ENCODE measurements at places on chromosomes 2 and 18.

DNA sequence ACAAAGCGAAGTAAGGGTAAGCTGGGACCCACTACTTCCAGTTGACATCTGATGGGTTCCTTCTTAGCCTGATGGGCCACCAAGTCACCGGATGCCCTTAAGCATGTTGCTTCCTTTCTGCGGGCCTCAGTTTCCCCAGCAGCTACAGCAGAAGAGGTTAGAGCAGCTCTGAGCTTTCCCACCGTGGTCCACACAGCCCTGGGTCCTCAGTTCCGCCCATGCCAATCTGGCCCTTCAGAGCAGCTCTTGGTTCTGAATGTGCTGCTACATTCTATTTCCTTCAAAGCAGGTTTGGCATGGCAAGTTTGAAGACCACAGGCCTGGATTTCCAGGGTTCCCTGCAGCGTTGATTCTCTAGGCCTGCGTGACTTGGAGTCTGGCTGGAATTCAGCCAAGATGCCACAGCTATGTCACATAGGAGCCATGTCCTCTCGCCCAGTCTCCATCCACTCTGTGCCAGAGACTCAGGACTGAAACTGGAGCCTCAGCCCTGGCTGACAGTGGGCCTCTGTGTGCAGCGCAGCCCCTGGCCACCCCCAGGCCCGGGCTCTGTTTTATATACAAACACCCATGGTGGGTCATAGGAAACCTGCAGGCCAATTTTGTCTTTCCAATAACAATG is 79.6 kb downstream of the TFCP2L1 start:
- DNase-seq, result no peak

GRCh38 chr2:28390746-28391563 is 1.7 kb upstream of the FOSL2 start:
- no peak for DNase-seq

- no peak for DNase-seq
These were observed 27.7 kb upstream of the IER3IP1 start for GRCh38 chr18:47203626-47204464.

GRCh38 chr2:8288206-8288605 is 393.6 kb upstream of the ID2 start:
- no peak for DNase-seq

GRCh38 chr18:45627204-45627526 is 11.9 kb downstream of the SLC14A2 start:
- DNase-seq, result peak; percentile 1

DNA sequence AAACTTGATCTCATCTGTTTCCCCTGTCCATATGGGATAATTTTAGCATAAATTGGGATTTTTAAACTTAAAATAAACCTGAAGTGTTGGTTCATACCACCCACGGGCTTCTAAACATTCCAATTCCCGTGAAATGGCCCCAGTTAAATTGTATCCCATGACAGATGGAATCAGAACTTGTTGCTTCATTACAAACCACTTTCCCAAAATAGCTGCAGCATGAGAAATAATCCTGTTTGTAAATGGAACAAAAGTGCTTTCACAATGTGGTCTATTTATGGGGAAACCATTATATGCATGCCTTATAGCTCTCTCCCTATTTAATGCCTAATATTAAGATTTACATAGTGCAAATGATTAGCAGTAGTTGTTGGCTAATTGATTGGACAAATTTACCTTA is 15.9 kb downstream of the SCG2 start:
- no peak for DNase-seq

DNA sequence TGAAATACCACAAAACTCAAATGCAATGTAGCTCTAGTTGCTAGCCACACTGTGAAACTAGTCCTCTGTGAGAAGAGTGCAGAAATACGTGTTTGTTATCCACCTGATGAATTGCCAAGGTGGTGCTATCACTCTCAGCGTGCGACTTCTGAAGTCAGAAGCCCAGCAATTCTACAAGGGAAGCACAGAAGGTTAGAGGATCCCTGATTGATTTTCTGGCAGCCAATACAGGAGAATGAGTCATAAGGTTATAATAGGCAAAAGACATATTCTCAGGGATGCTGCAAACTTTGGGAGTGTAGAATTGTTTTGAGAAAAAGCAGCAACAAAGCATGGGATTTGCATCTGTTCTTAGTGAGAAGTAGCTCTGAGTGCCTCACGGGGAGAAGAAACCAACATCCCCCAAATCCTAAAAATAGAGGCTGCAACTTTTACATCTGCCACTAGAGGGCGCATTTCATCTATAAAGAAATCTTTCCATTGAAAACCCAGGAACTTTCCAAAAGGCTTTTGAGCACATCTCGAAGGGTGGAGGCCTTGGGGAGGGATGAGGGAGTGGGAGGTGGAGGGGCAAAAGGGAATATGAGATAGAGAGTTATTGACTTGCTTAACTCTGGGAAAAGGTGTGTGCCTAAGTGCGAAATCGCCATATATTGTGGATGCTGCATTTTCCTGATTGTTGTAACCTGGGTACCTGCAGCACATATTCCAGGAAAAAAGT is 78.0 kb downstream of the TMEM182 start:
- no peak for DNase-seq

GRCh38 chr2:128261245-128262128 is 57.2 kb downstream of the HS6ST1 start:
- DNase-seq, result no peak

DNA sequence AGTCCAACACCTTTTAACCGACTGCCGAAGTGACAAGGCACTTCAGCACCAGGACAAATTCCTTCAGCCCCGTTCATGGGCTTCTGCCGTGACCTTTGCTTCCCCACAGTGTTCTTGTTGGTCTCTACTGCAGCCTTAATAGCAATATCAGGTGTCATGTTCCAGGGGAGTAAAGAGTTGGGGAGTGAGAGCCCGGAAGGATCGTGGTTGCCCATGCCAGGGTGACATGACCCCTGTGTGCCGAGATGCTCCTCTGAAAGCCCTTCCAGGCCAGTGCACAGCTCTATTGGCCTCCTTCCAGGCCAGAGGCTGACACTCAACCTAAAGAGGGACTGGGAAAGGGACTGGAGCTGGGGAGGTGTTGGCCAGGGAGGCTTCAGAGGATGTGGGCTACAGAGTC is 279.2 kb downstream of the CYRIA start:
- no peak for DNase-seq

GRCh38 chr2:235706506-235706905 is 212.7 kb downstream of the AGAP1 start:
- no peak for DNase-seq

GRCh38 chr2:132282911-132283310 is 121.2 kb upstream of the ANKRD30BL start:
- DNase-seq, result no peak

DNA sequence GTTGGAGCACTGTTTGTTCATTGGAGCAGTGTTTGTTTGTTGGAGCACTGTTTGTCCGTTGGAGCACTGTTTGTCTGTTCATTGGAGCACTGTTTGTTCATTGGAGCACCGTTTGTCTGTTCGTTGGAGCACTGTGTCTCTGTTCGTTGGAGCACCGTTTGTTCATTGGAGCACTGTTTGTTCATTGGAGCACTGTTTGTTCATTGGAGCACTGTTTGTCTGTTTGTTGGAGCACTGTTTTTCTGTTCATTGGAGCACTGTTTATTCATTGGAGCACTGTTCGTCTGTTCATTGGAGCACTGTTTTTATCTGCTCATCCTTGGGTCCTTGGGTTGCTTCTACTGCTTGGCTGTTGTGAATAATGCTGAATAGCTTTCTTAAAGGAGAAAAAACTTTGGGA is 74.7 kb downstream of the ZNF407 start:
- DNase-seq, result no peak

GRCh38 chr2:55048508-55049042 is 1.7 kb downstream of the RTN4 start:
- no peak for DNase-seq

GRCh38 chr18:38406607-38407006 is 841.0 kb upstream of the CELF4 start:
- no peak for DNase-seq

DNA sequence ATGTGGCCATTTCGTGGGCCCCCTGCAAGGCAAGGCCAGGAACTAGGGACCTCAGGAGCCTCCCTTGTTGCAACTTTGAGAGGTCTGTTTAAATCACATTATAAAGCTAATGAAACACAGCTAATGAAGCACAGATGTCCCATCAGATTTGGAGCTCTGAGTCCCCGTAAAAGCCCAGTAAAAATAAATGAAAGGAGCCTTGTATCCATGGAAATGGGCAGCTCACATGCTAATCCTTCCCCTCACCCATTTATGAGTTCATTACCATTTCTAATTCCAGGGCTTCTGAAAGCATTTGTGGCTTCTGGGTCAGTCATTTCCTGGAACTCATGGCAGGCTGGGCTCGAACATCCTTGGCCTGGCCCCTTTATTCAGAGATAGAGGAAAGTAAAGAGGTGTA is 274.8 kb downstream of the SS18 start:
- DNase-seq, result no peak

- DNase-seq, result no peak
These were observed 1067.4 kb downstream of the CNTNAP5 start for GRCh38 chr2:125092276-125093009.

DNA sequence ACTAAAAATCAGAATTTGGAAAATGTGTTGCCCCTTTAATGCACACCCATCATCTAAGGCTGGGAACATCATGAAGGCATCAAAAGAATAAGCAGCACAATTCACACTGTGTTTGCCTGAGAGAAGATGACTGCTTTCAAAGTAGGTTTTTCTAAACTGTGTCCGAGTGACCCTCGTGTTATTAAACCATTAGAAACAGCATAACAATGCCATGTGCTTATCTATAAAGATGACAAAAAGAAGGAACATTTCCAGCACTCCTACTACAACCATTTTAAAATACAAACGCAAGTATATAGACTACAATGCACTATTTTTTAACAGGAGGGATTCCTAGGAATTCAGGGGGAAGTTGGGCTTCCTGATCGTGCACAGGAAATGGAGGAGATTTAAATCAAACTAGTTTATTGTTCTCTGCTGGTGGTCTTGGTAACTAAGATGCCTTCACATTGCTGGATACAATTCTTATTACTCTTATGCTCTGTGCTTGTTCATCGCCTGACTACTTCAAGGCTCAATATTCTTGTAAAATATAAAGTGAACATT is 305.9 kb upstream of the CCDC68 start:
- no peak for DNase-seq

DNA sequence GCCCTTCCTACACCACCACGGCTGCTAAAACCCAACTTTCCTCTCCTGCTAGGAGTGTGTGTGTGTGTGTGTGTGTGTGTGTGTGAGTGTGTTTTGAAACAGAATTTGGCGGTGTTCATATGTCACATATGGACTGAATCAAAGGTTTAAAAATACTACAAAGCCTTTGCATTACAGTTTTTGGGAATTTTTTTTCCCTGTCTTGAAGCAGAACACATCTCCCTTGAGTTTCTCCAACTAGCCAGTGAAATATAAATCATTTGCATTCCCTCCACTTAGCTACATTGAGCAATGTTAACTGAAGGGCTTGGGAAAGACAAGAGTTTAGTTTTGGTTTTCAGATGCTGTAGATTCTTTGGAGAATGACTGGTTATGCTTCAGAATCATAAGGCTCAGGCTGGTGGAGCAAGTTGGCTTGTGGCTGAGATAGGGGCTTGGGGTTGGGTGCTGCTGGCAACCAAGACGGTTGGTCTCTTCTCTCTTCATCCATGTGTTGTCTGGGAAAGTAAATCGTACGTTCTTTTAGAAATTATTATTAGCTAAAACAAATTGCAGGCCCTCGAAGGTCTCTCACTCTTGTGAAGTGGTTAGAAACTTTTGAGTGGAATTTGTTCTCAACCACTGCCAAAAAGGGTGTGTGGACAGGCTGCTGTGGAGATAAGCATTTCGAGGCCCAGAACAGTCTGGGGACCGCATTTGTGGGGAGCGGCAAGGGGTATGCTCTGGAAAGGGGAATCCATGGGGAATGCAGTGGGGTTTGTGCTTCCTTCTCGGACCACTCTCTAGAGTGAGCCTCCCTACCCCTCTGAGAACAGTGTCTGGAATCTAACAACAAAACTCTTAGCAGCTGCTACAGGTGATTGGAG is 1.4 kb downstream of the NRP2 start:
- no peak for DNase-seq

- DNase-seq, result no peak
These were observed 13.5 kb upstream of the PRSS56 start for GRCh38 chr2:232506709-232507108.

GRCh38 chr2:39059366-39059952 is 61.4 kb downstream of the SOS1 start:
- DNase-seq, result no peak

DNA sequence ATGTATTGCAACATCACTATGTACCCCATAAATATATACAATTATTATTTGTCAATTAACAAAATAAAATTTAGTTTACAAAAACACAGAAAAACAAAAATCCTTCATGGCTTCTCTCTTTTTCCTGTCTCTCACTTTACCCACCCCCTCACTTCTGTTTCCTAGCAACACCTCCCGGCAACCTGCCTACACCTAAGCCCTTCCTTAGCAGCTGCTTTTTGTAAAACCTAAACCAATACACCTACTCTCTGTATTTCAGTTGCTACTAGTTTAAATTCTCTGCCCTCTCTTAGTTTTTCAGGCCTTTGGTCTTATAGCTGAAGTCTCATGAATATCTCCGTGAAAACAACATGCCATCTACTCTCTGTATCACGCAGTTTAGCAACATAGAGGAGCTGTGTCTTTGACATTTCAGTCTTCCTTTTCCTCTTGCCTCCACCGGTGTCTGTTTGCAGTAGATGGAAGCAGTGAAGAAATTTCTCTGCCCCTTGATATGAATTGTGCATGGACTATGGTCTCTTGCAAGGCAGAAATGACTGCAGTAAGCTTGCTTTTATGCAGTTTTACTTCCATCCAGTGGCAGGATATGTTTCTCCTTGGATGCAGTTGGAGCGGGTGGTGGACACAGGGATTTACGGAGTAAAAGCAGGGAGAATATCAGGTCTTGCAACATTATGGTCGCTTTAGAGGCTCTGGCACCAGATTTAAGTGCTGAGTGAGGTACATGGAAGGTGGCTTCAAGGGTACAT is 42.0 kb upstream of the ZDBF2 start:
- DNase-seq, result no peak

- DNase-seq, result no peak
These were observed 137.6 kb downstream of the ATL2 start for GRCh38 chr2:38239452-38239851.

- no peak for DNase-seq
These were observed 829.0 kb upstream of the SALL3 start for GRCh38 chr18:78150590-78150989.

DNA sequence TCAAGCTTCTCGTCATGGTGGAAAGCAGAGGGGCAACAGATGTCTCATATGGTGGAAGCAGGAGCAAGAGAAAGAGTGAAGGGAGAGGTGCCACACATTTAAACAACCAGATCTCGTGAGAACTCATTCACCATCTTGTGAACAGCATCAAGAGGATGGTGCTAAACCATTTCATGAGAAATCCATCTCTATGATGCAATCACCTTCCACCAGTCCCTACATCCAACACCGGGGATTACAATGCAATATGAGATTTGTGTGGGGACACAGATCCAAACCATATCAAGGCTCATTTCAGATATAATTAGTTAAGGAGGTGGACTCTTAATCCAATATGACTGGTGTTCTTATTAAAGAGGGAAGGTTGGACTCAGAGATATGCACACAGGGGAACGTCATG is 272.8 kb downstream of the KCNS3 start:
- no peak for DNase-seq

All from NCI-H187 treated with DMSO at 0.1 percent for 48 hours (cell line).